Activated CD8-positive, alpha-beta T cell treated with anti-CD3 and anti-CD28 coated beads, Interleukin-2, amount 10 ng/mL, durations not matched to agents 7 days and 5 days (primary cell): ENCODE measurements at places on chromosomes 16 and 17. TPM values are rescaled to one million over a fixed set of nuclear protein-coding genes. Genes with fewer than 3 reads are reported as not detected.

GRCh38 chr16:72620853-72621252 lies 427.1 kb downstream of the ZFHX3 start:
- DNase-seq = no peak

- no peak for DNase-seq
These were observed 124.4 kb downstream of the SLC39A11 start for GRCh38 chr17:72967977-72968585.

RHBDF2 gene
- 51.4 TPM for total RNA-seq

GRCh38 chr17:41231731-41232130 lies 518 bp upstream of the KRTAP9-3 start:
- no peak for DNase-seq

- no peak for DNase-seq
These were observed 4.1 kb downstream of the FAM171A2 start for GRCh38 chr17:44359458-44360143.

DNA sequence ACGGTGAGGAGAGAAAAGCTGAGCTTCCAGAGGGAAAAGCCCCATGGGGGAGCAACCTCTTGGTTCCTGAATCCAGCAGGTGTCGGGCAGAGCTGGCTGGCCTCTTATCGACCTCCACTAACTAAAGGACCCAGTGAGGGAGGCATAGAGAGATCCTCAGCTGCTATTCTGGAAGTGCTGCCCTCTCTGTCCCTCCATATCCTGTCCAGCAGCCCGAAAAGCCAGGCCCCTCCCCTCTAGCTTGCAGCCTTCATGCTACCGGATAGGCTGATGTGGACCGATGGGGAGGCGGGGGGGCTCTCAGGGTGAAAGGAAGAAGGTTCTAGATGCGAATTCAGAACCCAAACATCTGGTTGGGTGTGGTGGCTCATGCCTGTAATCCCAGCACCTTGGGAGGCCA lies 24.9 kb downstream of the MXRA7 start:
- no peak for DNase-seq
